Nephron progenitor cell (in vitro differentiated cells): ENCODE measurements at places on chromosomes 16 and 17.
A peak's percentile ranks its signal among the peaks of the same experiment; 100 is the strongest.

DNA sequence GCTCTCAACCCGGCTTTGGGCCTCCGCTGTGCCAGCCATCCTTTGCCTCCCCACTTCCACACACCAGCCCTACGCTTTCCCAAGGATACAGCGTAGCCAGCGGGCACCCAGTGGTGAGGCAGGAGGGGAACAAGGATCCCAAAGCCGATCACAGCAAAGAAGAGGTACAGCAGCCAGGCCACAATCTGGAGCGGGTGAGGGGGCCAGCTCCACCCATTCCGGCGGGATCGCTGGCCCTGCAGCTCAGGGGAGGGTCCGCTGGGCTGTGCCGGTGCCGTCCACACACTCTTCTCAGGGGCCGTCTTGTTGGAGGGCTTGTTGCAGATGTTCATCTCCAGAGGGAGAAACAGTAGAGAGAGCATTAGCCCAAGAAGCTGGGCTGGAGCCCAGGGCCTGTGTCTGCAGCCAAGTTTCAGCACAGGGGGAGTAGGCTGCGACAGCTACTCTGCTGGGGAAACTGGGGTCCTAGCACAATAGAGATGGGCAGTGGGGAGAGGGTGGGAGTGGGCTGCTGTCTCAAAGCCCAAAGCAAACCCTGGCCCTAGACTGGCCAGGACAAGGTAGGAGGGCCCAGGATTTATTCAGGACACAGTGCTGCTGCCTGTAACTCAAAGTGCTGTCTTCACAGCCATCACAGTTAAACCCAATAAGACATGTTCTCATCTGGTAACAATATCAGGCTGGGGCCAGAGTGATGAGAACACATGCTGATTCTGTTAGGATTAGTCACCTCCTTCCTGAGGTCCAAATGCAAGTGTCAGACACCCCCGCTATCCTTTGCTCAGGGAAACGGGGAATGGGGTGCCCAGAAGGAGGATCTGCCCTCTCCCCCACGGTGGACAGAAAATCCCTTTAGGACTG lies 9.9 kb downstream of the ZDHHC1 start:
- no peak for DNase-seq

- no peak for DNase-seq
Measured at GRCh38 chr17:79495665-79496064, 115.2 kb downstream of the RBFOX3 start.

GRCh38 chr17:17508019-17508535 lies 11.9 kb upstream of the RASD1 start:
- no peak for DNase-seq

DNA sequence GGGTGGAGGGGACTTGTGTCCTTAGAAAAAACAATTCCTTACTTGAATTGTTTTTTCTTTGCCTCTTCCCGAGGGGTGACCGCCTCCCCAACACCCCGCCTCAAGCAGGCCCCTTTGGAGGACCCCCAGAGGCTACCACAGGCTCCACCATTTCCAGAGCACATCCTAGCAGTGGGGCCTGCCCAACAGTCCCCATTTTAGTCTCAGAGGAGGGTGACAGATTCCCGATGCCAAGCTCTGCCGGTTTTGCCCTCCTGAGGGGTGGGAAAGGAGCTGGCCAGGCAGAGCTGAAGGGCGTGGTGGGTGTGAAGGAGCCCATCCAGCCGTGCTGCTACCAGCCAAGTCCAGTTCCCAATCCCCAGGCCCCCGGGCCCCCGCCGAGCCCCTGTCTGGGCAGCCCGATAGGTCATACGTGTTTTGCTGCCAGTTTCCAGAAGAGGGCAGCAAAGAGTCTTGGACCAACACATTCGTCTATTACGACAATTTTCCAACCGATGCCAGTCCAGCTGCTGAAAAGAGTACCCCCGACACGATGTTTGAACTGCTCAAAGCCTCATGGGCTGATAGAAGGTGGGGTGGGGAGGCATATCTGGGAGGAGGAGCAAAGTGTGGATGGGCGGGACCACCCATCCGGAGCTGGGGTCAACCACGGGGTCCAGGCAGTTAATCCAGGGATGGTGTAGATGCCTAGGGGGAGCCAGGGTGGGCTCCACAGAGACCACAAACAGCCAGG lies 18.8 kb upstream of the GAA start:
- DNase-seq: peak; percentile 81

DNA sequence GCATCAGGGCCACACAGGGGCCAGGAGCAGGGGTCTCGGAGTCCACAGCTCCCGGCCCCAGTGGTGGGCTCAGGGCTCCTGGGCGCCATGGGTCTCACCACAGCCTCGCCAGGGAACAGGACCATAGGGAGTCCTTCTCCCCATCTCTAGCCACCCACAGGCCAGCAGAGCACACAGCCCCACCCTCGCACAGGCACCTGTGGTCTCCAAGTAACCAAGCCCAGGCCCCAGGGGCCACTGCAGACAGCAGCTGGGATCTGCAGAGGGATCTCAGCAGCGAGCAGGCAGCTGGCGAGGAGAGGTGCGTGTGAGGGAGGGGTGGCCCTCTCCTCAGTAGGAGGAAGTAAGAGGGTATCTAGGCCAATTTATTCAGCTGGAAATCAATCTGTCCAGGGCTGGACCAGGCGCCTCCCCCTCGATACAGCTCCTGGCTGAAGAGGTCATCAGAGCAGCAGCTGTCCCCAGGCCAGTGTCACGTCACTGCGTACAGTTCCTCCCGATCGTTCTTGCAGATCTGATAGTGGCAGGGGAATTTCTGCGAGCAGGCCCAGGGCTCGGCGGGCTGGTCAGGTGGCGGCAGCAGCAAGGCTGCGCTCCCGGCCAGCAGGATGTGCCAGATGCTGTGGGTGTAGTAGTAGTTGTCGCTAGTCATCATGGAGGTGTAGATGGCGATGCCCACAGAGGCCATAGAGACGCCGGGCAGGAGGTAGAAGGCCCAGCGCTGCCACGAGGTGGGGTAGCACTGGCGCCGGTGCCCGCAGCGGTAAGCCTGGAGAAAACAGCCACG lies 1.4 kb upstream of the MRPL28 start:
- no peak for DNase-seq

DNA sequence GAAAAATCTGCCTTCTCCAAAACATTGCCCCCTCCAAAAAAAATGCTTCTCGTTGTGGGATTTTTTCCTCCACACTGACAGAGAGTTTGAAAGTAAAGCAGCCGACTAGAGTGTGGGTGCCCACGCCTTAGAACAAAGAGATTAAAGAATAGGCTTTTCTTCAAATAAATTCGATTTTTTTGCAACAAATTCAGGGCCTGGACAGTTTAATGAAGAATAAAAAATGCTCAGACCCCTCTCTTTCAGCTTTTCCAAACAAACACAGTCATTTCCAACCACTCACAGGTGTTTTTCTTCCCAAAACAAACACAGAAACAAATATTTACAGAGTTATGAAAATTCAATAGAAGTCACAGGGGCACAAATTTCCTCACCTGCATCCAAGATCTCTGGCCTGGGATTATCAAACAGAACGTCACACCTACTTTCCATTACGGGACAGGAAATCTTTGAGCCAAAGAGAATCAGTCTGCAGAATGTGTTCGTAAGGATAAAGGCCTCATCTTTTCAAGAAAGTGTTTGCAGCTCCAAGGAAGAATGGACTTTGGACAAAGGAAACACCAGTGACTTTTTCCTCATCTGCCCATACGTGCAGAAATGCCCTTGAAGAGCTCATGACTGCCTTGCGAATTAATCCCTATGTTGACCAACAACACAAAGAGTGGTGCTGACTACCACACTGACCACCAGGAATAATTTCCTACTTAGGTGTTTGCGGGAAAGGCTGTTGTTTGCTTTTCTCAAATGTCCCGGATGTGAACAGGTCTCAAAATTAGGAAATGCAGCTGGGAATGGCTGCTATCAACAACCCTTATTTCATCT lies 31.3 kb upstream of the TOX3 start:
- no peak for DNase-seq

DNA sequence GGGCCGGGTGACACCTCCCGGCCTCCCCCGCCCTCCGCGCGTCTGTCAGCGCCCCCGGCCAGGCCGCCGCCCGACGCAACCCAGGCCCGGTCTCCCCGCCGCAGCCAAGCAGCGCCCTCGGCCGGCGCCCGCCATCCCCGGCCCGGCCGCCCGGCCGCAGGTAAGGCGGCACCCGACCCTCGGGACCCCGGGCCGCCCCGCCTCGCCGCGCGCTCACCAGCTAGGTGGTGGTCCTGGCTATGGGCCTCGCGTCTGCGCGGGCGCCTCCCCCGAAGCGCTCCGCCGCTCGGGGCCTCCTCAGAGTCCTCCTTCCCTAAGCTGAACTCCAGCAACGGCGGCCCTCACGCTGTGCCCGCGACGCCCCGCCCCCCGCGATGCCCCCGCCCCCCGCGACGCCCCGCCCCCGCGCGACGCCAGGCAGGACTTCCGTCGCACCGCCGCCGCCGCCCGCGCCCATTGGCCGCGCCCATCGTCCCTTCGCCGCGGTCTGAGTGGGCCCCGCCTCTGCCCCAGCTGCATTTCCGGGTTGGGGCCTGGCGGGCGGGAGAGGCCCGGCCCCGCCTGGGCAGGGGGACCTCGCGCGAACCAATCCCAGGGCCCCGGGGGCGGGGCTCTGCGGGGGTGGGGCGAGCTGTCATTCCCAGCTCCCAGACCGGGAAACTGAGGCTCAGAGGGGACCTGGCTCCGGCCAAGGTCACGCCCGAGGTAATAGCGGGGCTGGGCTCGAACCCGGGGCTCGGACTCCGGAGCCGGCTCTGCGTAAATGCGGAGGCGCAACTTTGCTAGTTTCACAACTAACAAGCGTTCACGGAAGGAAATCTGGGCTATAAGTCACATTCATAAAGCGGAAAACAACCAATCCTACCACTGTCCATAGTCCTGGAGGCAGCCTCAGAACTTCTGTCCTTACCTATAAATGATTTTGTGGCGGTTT lies 9.0 kb upstream of the KCTD5 start:
- DNase-seq: peak; percentile 94

DNA sequence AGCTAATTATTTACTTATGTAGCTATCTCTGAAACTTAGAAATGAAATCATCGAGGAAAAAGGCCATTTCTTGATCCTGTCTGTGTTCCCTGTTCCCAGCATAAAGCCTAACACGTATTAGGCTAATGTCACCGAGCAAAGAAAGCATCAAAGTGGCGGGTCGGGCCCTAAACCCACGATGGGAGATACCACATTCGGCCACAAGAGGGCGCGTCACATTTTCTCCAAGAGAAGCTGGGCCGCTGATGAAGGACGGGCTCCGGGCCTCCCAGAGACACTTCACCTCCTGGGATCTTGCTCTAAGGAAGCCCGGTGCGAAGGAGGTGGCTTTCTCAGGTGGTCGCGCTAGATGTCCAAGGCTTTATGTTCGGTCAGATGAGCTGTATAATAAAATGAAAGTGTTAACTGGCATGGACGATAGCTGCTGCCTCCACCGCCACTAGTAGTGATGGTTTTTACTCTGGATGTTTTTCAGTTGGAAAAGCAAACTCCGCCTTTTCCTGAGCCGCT lies 853 bp upstream of the PDK2 start:
- DNase-seq: peak; percentile 95

- no peak for DNase-seq
Measured at GRCh38 chr17:55435408-55435807, 13.8 kb upstream of the MMD start.

DNA sequence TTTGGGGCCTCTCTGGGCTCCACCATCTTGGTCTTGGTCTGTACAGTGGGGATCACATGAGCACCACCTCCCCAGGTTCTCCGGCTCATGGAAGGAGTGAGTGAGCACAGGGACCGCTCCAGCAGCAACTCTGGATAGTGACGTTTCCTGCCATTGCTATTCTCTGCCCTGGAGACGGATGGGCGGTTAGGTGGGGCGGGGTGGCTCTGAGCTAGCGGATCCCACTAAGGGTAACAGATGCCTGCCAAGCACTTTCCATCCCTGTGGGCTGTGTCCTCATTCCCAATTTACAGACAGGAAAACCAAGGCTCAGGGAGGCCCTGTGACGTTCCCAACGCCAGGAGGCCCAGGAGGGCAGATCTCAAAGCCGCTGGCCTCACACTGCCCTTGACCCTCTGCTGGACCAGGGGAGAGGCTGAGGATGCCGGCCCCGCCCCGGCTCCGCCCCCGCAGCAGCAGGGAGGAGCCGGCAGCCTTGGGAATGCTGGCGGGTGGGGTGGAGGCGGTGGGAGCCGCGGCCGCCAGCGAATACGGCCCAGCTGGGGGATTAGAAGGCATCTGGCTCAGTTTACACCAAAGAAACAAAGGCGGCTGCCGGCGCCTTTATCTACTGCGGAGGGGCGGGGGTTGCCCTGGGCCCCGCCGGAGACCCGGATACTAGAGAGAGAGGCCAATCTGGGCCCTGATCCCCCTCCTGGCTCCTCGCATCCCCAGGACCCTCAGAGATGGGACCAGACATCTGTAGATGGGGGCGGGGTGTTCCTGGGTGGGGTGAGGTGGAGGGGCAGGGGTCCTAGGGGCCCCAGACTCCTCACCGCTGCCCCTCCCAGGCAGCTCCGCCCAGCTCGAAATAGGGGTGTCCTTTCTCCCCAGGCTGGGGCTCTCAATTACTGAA lies 122.3 kb upstream of the CIBAR2 start:
- DNase-seq: peak; percentile 87

- no peak for DNase-seq
Measured at GRCh38 chr16:66590322-66590721, 11.1 kb downstream of the CMTM2 start.

DNA sequence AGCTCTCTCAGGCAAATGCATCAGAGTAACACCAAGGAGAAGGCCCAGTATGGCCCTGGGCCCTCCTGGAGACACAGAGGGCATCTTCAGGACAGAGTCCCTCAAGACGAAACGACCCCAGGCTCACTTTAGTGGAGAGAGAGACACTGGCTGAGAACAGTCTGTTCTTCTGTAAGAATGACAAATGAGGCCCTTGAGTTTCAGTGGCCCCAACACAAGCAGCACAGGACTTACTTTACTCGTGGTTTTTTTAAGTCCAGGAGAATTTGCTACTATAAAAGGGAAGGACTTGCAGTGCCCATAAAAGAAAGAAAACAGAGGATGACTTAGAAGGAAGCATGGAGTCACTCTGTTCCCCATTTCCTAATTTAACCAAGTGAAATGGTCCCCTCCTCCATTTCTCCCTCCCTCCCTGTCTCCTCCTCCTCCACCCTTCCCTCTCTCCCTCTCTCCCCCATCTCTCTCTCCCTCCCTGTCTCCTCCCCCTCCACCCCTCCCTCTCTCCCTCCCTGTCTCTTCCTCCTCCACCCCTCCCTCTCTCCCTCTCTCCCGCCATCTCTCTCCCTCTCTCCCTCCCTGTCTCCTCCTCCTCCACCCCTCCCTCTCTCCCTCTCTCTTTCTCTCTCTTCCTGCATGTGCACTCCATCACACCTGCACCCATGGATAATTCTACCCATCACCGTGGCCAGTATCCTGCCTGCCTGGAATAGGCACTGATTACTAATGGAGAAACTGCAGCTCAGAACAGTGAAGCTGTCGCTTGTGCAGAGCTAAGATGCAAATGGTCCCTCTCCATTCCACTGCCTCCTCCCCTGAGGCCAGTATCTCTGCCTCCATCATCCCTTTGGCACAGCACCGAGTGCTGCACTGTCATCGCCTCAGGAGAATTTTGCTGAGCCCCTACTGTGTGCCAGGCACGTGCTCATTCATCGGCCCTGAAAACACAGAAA lies 47.3 kb upstream of the RBFOX3 start:
- no peak for DNase-seq

- DNase-seq: no peak
Measured at GRCh38 chr16:3829631-3830536, 50.6 kb downstream of the CREBBP start.

- DNase-seq: no peak
Measured at GRCh38 chr16:68978303-68978954, 127.0 kb upstream of the HAS3 start.

- DNase-seq: no peak
Measured at GRCh38 chr17:53499277-53499676, 323.4 kb upstream of the KIF2B start.

- no peak for DNase-seq
Measured at GRCh38 chr16:48824271-48824670, 214.3 kb upstream of the N4BP1 start.
